ENCODE measurements at places on chromosomes 13 and 19.
A peak's percentile ranks its signal among the peaks of the same experiment; 100 is the strongest.

- DNase-seq: no peak
Observed at GRCh38 chr13:87280139-87280538, 391.0 kb upstream of the SLITRK5 start.

DNA sequence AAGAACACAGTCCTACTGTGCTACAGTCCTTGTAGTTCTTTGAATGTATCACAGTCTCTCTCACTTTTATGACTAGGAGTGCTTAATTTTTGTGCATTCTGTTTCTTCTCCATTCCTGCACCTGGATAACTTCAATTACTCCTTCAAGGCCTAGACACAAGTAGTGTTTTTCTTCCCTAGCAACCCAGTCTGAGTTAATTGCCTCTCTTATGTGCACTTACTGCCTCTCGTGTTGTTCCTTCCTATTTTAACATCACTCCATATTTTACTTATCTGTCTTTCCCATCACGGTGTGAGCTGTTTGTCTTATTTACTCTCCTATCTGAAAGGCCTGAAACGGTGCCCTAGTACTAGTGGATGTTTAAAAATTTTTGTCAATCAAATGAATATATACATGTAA is 101.5 kb downstream of the HS6ST3 start:
- no peak for DNase-seq

DNA sequence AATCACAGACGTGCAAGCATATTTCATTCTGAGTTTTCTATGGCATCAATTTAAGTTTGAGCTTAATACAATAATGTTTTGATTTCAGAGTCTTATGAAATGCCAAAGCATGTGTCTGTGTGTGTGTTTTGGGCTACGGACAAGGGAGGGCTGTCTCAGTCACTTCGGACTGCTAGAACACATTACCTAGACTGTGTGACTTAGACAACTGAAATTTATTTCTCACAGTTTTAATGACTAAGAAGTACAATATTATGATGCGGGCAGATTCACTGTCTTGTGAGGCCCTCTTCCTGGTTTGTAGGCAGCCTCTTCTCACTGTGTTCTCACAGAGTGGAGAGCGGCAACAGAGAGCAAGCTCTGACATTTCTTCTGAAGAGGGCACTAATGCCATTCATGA is 1202.0 kb downstream of the EFNB2 start:
- DNase-seq: no peak

GRCh38 chr19:30304540-30304939 is 67.6 kb upstream of the ZNF536 start:
- DNase-seq: no peak

DNA sequence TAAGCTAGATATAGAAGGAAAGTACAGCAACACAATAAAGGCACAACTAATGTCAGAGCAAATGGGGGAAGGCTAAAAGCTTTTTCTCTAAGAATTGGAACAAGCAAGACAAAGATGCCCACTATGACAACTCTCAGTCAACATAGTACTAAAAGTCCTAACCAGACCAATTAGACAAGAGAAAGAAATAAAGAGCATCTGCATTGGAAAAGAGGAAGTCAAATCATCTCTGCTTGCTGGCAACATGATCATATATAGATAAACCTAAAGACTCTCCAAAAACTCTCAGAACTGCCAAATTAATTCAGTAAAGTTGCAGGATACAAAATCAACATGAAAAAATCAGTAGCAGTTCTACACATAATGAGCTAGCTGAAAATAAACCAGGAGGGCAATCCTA is 542.0 kb downstream of the DIAPH3 start:
- no peak for DNase-seq

DNA sequence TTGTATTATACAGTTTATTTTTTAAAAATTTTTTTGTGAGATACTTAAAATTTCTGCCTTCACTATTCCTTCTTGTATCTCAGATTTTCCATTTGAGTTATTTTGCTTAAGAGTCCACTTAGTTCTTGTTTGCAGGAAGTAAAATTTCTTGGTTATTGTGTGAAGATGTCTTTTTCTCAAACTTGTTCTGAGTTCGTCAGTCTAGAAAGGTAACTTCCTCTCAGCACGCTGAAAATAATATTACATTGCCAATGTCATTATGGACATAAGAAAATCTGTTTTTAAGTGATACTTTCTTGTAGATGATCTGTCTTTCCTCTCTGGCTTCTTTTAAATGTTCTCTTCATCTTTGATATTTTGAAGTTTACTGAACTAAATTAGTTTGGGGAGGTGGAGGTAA is 731.7 kb upstream of the GPC6 start:
- no peak for DNase-seq

DNA sequence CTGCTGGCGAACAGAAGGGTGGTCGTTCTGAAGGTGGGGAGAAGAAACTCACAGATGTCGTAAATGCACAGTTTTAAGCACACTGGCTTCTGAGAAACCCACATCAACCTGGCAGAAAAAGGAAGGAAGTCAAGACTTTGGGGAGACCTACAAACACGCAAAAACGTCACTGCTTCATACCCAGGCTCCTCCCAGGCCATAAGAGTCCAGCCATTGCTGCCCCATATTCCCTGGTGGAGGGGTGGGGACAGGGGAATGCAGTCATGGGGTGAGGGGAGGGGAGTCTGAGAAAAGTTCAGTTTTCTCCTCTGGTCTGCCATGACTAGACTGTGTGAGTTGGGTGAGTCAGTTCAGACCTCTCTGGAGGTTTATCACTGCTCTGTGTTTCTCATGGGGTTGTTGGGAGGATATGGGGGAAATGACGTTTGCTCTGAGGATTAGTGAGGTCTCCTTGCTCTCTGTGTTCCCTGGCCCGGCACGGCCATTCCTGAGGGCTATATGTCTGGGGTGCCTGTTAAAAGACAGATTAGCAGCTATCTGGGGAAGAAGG is 139.0 kb downstream of the FLT1 start:
- DNase-seq: no peak

DNA sequence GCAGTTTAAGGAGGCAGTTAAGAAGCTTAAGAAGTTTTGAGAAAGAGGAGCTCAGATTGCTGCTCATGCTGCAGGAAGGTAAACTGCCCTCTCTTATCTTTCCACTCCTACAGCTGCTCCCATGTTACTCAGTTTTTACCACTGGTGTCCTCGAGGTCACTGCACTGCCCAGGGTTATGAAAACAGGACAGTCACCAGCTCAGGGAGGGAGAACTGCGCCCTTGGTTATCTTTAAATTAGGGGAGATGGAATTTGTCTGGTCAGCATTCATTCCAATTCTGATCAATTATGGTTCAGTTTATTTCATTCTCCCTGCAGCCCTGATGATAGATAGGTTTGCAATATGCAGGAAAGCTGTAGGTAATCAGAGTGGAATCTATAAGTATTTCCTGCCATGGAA is 10.8 kb upstream of the SLC46A3 start:
- no peak for DNase-seq

DNA sequence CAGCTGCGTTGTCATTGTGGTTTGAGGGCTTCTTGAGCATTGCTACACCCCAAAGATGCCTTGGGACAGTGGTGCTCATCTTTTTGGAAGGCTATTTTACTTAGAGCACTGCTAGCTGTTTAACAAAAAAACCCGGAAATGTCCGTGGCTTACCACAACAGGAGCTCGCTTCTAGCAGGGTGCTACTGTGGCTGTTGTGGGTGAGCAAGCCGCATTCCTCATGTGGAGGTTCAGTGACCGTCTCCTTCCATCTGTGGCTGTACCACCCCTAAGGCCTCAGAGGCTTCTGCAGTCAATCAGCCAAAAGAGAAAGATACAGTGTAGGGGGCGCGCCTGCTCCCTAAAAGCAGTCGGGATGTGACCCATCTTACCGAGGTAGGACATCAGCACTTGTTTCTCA is 1004.2 kb downstream of the UQCRFS1 start:
- DNase-seq: no peak

GRCh38 chr13:63086286-63086685 is 1670.6 kb upstream of the PCDH20 start:
- DNase-seq: no peak

DNA sequence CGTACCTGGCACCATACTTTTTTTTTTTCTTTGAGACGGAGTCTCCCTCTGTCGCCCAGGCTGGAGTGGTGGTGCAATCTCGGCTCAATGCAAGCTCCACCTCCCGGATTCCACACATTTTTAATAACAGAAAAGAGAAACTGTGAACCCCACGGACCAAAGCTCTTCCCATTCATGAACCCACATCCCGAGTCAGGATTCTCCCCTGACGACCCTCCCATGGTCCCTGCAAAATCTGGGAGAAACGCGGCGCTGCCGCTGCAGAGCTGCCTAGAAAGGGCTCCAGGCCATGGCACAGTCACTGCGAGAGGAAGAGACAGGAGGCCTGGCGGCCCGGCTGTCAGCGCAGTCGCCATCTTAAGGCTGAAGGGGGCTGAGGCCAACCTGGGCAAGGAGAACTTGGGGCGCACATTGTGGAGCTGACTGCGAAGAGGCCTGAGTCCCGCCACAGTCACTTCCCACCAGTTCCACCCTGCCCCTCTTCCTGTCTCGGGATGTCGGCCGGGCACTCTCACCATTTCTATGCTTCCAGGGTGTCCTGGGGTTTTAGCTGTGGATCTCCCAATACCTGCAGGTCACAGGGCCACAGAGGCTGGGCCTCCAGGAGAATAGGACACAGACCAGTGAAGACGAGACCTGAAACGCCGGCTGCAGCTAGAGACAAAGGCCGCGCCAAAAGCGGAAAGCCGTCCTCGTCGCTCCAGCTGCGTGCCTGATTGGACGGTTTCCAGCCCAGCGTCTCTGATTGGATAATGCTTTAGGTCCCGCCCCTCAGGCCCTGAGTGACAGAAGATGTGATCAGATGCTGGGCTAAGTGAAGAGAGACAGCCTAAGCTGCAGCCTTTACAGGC is 71.0 kb downstream of the ZNF486 start:
- DNase-seq: peak; percentile 78

DNA sequence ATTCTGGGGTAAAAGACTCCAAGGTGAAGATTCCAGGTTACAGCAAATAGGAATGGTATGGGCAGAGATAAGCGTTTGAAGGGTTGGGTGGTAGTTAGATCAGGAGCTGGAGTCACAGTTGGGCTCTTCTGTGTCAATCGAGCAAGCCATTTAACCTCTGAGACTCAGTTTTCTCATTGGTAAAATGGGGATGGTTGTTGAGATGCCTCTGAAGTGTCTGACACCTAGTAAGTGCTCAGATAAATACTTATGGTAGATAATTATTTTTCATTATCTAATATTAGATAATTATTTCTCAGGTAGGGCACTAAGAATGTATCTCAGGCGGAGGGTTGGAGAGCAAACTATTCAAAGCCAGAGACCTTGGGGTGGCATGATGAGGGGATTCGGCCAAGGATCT is 7.8 kb downstream of the LTBP4 start:
- DNase-seq: no peak

- peak; percentile 59 for DNase-seq
Observed at GRCh38 chr13:48210178-48210577, 22.8 kb upstream of the ITM2B start.

- DNase-seq: no peak
Observed at GRCh38 chr13:58712191-58712590, 1080.6 kb downstream of the PCDH17 start.

- no peak for DNase-seq
Observed at GRCh38 chr13:89628567-89628966, 1718.9 kb upstream of the MIR17HG start.

- DNase-seq: peak; percentile 67
Observed at GRCh38 chr13:27953676-27954405, 15.3 kb downstream of the CDX2 start.

- no peak for DNase-seq
Observed at GRCh38 chr19:55592391-55593090, 6.8 kb downstream of the FIZ1 start.

DNA sequence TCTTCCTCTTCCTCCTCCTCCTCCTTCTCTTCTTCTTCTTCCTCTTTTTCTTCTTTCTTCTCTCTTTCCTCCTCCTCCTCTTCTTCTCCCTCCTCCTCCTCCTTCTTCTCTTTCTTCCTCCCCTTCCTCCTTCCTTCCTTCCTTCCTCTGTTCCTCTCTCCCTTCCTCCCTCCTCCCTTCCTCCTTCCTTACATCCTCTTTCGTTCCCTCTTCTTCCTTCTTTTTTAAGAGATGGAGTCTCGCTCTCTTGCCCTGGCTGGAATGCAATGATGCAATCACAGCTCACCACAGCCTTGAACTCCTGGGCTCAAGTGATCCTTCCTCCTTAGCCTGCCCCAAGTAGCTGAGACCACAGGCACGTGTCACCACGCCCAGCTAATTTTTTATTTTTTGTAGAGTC is 13.2 kb downstream of the EHD2 start:
- DNase-seq: no peak

GRCh38 chr19:39568604-39569003 is 28.6 kb upstream of the EID2 start:
- no peak for DNase-seq

- DNase-seq: no peak
Observed at GRCh38 chr13:20258208-20258962, 26.3 kb upstream of the GJB6 start.

- peak; percentile 36 for DNase-seq
Observed at GRCh38 chr19:50777830-50778303, 7.6 kb downstream of the GPR32 start.

GRCh38 chr13:34543836-34544235 is 398.2 kb upstream of the NBEA start:
- DNase-seq: no peak

- peak; percentile 23 for DNase-seq
Observed at GRCh38 chr13:28316836-28317235, 178.1 kb downstream of the FLT1 start.

DNA sequence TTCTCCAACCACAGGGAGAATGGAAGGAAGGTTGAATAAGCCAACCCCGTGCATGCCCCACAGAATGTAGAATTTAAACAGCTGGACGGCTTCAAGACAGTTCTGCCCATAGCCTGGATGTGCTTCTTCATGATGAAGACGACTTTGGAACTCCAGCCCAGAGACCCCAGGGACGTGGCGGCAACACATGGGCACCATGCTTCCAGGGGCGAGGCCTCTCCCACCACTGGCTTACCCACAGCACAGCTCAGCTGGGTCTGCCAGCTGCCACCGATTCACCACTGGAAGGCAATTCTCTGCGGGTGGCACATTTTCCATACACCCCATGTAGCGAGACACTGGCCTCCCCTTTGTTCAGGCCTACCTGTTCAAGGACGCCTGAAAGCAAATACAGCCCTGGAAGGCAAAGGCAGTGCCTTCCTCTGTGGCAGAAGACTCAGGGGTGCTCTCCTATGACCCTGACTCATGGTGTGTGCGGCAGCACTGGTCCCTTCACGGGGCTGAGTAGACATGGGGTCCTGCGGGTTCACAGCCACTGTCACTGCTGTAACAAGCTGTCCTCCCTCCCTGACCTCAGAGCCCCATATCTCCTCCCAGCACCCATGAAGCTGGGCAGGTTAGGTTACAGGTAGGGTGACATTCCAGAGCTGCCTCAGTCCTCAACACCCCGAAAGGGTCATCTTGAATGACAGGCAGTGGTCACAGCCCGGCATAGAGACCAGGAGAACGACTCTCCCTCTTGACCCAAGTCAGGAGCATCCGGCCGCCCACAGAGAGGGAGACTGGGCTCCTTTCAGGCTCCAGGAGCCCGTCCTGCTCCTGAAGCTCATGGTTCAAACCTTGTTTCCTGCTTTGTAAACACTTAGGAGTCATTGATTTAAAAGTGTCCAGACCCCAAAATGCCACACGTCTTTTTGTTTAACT is 72.7 kb downstream of the SPACA7 start:
- no peak for DNase-seq

- DNase-seq: peak; percentile 94
Observed at GRCh38 chr19:30877661-30878113, 471.5 kb downstream of the TSHZ3 start.

Measured in inflammatory macrophage treated with lipopolysaccharide for 1 hour (primary cell).